Activated naive CD4-positive, alpha-beta T cell treated with anti-CD3 and anti-CD28 coated beads, Interleukin-2, amount 50 U/mL, for 72 hours (primary cell): ENCODE measurements at places on chromosomes 11 and 22.

GRCh38 chr11:118175031-118175992 is 1.1 kb downstream of the SCN2B start:
- no peak for DNase-seq

DNA sequence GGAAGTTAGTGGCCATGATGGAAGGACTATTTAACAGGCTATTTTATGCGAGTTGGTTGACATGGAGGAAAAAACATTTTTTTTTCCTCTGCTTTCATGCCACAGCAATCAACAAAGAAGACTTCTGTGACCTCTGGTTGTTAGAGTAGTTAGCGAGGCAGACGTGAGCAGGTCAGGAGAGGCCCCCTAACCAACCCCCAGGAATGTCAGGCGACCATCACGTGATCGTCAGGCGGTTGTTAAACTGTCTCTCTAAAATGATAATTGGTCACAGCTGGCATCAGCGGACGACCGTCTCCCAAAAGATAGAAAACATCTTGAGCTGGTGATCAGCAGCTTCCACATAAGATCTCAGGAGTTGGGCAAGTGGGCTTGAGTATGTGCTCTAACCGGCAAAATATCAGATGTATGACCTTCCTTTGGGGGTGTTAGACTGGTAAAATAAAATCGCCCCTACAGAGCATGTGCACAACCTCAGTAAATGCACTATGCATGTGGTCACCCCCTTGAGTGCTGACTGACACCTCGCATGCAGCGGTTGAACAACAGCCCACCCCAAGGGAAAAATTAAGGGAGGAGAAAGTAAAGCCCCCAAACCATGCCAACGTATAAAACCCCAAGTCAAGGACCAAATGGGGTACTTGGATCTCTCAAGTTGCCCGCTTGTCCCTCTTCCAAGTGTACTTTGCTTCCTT is 20.9 kb upstream of the NARS2 start:
- DNase-seq, result no peak

GRCh38 chr11:13440100-13440855 is 22.7 kb downstream of the BTBD10 start:
- DNase-seq, result no peak

GRCh38 chr11:74233683-74234082 is 62.6 kb downstream of the PPME1 start:
- DNase-seq, result no peak

DNA sequence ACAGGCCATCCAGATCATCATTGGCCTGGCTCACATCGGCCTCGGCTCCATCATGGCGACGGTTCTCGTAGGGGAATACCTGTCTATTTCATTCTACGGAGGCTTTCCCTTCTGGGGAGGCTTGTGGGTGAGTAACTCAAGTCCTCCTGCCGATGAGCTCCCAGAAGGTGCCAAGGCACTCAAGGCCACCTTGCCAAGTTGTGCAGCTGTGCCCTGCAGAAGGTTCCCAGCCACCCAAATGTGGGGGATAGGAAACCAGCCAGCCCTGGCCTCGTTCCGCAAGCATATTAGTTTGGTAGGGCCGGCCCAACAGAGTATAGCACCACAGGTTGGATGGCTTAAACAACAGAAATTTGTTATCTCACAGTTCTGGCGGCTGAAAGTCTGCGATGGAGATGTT is 4.0 kb downstream of the MS4A8 start:
- DNase-seq, result no peak

- DNase-seq, result peak; percentile 57
Measured at GRCh38 chr11:64970731-64971151, 1.2 kb downstream of the MAJIN start.

DNA sequence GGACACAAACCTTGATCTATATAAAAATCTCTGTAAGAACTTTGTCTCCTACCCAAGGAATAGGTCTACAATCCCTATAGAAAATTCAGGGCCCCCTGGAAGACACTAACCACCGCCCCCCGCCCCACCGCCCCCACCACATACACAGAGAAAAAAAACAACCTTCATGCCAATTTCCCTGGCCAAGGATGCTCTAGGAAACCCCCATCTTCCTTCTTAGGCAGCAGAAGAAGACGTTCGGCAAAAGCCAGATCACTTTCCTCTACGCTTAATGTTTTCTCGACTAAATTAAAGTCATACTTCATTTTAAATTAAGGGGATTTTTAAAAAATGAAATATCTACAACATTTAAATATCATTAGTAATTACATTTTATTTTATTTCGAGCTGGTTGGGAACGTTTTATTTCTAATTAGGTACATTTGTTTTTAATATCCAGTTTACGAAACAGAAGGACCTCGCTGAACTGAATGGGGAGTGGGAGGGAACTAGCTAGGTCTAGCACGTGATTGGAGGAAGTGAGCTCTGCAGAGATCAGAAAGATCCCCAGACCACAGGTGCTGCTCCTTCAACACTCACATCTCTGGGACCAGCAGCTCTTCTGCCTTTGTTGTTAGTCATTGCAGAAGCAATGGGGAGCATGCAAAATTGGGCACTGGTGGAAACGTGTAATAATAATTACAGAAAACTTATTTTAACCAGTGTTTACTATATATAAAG is 472.3 kb downstream of the MN1 start:
- DNase-seq, result no peak

DNA sequence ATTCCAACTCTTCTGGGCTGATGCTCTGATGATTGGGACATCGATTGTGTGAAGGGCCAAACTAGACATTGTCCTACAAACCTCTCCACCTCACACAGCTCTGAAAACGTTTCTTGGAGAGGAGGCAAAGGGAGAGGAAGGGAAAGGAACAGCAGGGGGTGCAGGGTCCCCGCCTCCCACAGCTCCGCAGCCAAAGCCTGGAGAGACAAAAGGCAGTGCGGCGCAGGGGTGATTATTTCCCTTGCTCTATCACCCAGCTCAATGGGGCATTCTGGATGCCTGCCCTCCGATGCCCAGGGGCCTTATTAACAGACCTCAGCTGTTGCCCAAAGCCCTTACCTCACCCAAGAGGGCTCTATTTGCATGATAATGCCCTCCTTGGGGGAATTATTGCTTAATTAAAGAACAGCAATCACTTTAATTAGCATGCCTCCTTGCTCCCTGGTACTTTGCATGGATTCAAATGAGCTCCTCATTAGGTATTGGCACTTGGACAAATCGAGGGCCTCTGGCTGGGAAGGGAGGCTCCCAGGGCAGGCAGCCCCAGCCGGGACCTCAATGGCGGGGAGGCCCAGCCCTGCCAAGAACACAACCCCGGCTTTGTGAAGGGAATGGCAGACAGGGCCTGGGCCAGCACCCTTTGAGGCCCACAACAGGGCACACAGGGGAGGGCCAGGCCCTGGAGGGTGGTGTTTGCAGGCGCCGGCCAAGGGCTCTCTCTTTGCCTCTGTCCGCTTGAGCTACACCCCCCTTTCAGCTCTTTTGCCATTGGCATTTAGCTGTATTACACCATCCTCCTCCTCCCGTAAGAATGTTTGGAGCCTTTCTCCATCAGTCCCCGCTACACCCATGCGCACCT is 19.8 kb upstream of the CDON start:
- no peak for DNase-seq

- DNase-seq, result no peak
Measured at GRCh38 chr11:71580057-71581003, 2.3 kb downstream of the KRTAP5-11 start.

DNA sequence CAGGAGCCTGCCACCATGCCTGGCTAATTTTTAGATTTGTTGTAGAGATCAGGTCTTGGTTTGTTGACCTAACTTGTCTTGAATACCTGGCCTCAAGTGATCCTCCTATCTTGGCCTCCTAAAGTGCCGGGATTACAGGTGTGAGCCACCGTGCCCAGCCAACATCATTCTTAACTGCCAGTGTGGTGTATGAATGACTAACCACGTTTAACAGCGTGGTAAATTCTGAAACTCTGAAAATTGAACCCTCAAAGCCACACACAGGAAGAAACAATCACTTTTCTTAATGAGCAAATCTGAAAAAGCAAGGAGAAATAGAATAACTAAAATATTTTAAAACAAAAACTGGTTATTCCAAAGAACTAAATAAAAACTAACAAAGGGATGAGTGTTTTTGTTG is 7.4 kb downstream of the TMEM9B start:
- no peak for DNase-seq

DNA sequence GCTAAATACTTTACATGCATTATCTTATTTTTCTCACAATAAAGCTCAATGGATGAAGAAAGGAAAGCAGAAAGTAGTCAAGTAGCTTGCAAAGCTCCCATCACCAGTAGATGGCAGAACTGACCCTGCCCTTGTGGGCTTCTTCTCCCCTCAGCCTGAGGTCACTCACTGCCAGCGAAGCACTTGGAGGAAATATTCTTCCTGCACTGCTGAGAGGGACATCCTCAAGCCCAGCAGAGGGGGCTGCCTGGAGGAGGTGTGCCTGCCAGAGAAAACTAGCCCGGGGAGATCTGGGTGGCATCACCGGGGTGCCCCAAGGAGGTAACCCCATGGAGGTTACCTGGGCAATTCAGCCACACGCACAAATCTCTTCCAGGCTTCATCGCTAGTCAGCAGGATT is 6.6 kb downstream of the APOL4 start:
- DNase-seq, result peak; percentile 19

GRCh38 chr11:65445101-65445603 is 22.6 kb downstream of the NEAT1 start:
- DNase-seq, result peak; percentile 66

- no peak for DNase-seq
Measured at GRCh38 chr11:11108026-11108425, 245.0 kb downstream of the CSNK2A3 start.

GRCh38 chr11:36460220-36460619 is 49.9 kb downstream of the TRAF6 start:
- no peak for DNase-seq

GRCh38 chr11:27552341-27552740 is 45.8 kb upstream of the LIN7C start:
- no peak for DNase-seq

DNA sequence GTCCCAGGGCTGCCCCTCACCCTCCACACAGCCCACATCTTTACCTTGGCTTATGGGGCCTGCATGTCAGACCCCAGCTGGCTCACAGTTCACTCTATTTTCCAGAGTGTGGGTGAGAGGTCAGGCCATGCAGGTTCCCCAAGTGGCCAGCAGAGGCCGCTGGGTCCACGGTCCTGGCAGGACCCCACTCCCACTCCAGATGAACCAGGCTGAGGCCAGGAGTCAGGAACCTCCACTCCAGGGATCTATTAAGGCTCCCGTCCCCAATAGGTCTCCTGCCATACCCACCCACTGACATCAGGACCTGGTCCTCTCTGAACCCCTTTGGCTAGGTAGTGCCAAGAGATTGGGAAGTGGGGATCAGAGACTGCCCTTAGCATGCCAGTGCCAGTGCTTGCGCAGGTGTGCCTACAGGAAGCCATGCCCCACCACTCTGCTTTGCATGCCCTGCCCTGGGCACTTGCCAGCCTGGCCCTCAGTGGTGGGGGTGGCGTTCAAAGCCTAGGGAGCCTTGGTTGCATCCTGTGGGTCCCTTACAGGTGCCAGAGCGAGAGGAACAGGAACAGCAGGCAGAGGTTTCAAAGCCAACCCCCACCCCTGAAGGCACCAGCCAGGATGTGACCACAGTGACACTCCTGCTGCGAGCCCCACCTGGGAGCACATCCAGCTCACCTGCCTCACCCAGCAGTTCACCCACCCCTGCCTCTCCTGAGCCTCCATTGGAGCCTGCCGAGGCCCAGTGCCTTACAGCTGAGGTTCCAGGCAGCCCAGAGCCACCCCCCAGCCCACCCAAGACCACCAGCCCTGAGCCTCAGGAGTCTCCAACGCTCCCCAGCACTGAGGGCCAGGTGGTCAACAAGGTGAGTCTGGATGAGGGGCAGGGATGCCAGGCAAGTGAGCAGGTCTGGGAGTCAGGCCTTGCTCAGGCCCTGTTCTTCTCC is 8.3 kb downstream of the SMTN start:
- no peak for DNase-seq

DNA sequence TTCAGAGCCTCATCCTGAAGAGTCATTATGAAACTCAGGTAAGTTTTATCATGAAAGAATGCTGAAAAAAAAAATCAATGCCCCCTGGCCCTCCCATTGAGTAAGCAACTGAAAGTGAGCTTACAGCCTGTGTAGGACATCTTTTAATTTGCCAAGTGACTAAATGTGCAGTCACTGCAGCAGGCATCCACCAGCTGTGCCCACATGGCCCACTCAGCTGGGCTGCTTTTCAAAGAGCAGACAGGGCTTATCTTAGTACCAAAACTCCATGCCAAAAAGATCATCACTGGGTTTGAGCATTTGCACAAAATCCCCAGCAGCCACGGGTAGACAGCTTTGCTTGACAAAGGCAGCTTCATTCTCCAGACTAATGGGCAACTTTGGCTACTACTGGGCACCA is 709.7 kb downstream of the NTM start:
- DNase-seq, result no peak

- no peak for DNase-seq
Measured at GRCh38 chr11:47148270-47148669, 28.4 kb downstream of the ARFGAP2 start.

DNA sequence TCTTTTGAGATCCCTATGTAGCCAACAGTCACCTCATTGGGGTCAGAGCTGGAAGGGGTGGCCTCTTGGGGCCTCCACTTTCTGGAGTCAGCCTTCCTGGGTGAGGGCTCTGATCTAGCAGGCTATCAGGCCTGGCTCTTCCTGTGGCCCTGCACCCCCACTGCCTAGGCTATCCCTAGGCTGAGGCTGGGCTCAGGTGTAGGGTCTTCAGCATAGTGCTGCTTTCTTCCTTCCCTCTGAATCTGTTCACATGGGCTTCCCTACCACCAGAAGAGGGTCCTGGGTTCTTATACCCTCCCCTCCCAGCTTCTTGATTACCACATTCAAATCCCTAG is 456 bp upstream of the SPI1 start:
- DNase-seq, result no peak

DNA sequence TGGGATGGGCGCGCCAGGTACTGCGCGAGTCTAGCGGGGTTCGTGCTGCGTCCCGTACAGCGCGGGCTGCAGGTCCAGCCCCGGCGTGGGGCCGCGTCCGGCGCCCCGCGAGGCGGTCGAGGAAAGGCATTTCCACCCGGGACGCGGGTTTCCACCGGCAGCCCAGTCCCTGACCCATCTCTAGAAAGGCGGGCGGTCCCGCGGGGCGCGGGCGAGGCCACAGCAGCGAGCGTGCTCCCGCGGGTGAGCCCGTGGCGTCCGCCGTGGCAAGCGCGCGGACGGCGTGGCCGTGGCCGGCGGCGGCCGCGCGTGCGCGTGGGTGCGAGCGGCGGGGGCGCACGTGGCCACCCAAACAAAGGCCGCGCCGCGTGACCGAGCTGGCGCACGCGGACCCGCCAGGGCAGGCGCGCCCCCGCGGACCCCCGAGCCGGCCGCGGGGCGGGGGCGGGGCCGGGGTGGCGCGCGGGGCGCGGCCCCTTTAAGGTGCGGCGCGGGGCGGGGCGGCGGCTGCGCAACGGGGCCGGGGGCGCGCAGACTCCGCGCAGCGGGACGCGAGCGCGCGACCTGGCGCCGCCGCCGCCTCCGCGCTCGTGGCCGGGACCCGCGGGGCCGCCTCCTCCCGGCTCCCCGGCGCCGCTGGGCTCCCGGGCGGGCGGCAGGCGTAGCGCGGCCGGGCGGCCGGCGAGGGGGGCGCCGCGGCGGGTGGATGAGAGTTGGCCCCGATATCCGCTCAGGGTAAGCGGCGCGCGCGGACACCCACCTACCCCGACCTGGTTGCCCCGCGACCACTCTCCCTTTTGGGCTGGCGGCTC is 39.3 kb upstream of the CELSR1 start:
- peak; percentile 69 for DNase-seq

GRCh38 chr22:19567157-19568009 is 43.2 kb upstream of the CLDN5 start:
- DNase-seq, result no peak

- DNase-seq, result no peak
Measured at GRCh38 chr11:47592251-47592650, 2.0 kb downstream of the C1QTNF4 start.
